ENCODE measurements at places on chromosomes 16 and 17. TPM values are rescaled to one million over a fixed set of nuclear protein-coding genes. Genes with fewer than 3 reads are reported as not detected.

GRCh38 chr17:57582881-57583756, 162.0 kb downstream of the CCDC182 start:
- DNase-seq = no peak

DNA sequence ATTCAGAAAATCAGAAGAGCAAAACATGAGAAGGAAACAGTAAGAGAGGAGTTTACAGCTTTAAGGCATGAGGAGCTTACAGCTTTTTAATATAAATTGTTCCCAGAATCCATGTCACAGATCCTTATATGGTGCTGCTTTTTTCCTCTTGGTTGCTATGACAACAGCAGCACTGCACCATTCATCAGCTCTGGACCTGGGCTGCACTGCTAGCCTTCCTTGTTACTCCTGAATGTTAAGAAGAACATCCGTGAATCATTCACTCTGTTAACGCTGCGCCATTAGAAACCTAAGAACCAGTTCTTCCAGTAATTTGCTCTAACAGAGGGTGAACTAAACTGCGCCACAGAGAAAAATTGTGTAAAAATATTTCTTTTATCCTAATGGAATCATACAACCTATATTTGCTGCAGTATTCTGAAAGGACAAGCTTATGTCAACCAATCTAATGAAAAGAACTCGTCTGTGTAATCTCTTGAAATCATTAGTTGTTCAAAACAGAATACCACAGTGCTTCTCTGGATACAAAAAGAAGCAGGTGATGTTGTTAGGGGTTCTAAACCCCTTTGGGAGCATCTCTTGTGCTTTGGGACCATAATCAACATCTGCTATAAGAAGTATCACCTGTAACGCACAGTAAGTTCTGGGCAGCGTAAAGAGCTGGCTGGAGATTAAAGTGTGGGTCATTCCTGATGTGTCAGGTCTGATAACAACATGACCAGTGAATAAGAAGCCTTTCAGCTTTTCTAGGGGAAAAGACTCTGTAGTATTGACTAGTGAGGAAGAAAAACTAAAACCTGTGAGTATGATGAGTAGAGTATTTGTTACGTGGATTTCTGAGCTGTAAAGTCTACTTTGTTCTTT, 151.2 kb downstream of the TANC2 start:
- no peak for DNase-seq

- DNase-seq = no peak
These were observed 89.8 kb upstream of the PIRT start for GRCh38 chr17:10927712-10928111.

Gene ACSM5
- total RNA-seq = not detected
